ENCODE measurements at places on chromosomes 4 and X.

GRCh38 chr4:184392316-184392715 is 82.0 kb downstream of the IRF2 start:
- no peak for DNase-seq

- DNase-seq, result no peak
Measured at GRCh38 chr4:158769175-158769921, 522 bp downstream of the FNIP2 start.

DNA sequence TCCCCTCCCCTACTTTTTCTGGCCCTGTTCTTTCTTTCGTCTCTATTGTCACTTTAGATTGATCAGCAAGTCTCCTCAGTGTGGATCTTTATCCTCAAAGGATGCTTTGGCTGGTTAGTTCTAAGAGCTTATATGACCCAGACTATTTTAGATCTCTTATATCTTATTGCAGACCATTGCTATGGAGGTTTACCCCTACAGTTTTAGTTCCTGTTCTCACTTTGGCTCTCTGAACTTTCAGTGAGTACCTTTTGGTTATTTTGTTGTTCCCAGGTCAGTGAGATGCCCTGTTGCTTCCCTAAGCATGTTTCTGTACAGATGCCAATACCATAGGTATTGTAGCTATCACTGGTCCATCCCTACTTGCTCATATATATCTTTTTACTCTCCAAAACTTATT is 24.0 kb upstream of the MED14 start:
- no peak for DNase-seq

DNA sequence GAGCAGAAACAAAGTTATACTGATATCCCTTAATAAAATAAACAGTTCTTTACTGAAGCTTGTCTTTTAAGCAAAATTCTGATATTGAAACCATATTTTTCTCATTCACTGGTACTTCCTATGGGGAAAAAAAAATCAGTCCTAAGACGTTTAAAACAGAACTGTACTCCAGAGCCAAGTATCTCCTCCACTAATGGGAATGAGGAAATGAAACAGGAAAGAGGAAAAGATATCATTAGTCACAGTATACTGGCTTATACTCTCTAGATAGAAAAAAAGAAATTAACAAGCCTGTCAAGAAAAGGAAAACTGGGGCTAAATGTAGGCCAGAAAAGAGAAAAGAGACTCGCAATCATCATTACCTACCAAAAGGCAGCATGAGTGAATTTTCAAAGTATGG is 252.7 kb downstream of the CENPC start:
- DNase-seq, result no peak

DNA sequence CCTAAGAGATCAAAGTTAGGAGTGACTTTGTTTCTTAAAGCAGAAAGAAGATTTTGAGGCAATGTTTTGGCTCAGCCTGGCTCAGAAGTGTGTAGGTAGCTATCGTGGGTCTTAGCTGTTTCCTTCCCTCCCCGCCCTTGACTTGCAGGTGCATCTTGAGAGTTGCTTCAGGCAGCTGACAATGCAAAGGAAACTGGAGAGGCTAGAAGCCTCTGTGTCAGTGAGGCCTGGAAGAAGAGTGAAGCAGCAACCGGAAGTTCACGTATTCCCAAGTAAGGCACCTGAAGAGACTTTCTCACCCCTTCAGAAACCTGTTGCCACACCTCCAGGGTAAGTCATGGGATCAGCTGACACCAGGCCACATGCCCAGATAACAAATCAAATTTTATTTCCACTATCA is 10.6 kb upstream of the XKRX start:
- no peak for DNase-seq

DNA sequence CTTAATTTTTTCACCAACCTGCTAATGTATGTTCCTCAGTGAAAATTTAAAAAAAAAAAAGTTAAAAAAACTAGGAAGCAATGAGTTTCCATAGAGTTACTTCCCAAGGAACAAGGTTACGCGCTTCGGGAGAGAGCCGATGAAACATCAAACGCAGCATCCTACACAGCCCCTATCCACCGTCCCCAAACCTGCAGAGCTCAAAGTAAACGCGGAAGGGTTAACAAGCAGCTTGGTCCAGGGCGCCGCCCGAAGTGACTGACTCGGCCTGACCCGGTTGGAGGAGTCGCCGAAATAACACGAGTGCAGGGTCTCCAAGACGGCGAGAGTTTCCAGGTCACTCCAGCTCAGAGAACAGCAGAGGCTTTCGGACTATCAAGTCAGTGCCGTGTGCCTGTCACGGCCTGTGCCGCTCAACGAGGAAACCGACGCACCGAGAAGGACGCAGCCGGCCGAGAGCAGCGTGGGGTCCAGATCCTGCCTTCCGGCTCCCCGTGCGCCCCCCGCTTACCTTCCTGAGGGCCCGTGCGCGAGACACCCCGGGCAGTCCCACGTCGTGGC is 512 bp downstream of the NOP14 start:
- peak; percentile 38 for DNase-seq

GRCh38 chr4:122810669-122811068 is 16.0 kb upstream of the FGF2 start:
- DNase-seq, result peak; percentile 41

GRCh38 chrX:65674204-65674893 is 6.9 kb downstream of the MSN start:
- peak; percentile 31 for DNase-seq
